ENCODE measurements at places on chromosomes 5 and 9. TPM values are rescaled to one million over a fixed set of nuclear protein-coding genes. Genes with fewer than 3 reads are reported as not detected.

The PCDHGC5 gene
- 6.6 TPM for total RNA-seq

The RNF208 gene
- total RNA-seq, result 0.43 TPM

The FBP2 gene
- not detected for total RNA-seq

The SH3RF2 gene
- total RNA-seq, result 4.2 TPM

The PDE8B gene
- total RNA-seq, result under 0.01 TPM

The WDR41 gene
- 103 TPM for total RNA-seq

The GDNF gene
- 12.3 TPM for total RNA-seq

The DIPK1B gene
- total RNA-seq, result 0.44 TPM

The PRSS3 gene
- total RNA-seq, result 8.0 TPM

The HMCN2 gene
- not detected for total RNA-seq

The PCDH1 gene
- total RNA-seq, result 4.2 TPM

The PLEKHG4B gene
- under 0.01 TPM for total RNA-seq

The NAA35 gene
- 28.3 TPM for total RNA-seq

The MTMR12 gene
- total RNA-seq, result 26.2 TPM

The SLC36A3 gene
- total RNA-seq, result not detected

The WNT8A gene
- total RNA-seq, result not detected

The ECSCR gene
- not detected for total RNA-seq

The SOHLH1 gene
- total RNA-seq, result not detected

The TEX48 gene
- total RNA-seq, result not detected

The PRELID2 gene
- 10.5 TPM for total RNA-seq

The QRFP gene
- not detected for total RNA-seq

The IL13 gene
- not detected for total RNA-seq

The ESM1 gene
- 0.22 TPM for total RNA-seq

The FOXI1 gene
- total RNA-seq, result not detected

Measured in placental pericyte (primary cell).